ENCODE measurements at places on chromosomes 11 and 22.
A peak's percentile ranks its signal among the peaks of the same experiment; 100 is the strongest.

DNA sequence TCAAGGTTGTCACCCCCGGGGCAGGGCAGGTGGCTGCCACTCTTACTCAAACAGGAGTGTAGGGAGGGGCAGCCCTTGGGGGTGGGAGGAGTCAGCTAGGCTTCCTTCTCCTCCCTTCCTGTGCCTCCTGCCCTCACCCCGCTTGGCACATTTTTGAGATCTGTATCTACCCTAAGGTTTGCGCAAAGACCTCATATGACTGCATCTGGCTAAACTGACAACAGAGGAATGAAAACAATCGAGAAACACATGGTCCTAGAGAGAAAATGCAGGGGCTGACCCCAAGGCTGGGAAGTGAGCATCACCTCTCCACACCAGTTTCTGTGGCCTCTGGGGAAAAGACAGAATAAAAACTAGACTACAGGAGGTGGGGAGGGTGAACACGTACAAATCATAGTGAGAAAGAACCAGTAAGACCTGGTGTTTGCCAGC is 28.1 kb downstream of the IGSF9B start:
- DNase-seq, result no peak

- DNase-seq, result no peak
These were observed 255.1 kb upstream of the FAT3 start for GRCh38 chr11:91969486-91969885.

DNA sequence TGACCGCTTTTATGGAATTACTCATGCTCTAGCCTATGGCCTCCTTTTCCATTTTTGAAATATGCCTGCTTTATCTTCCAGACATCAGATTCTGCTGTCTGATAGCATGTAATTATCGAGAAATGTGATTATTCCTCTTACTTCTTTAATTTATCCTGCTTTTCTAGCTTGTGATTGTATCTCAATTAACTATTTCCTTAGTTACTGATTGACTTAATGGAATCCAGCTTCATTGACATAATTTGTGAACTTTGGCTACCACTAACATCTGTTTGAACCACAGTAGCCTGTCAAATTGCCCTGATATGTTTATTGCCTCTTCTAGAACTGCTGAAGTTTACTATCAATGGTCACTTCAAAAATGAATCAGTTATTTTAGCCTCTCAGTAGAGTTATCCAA is 25.5 kb upstream of the PDE3B start:
- DNase-seq, result no peak

GRCh38 chr22:37971475-37972434 is 12.6 kb downstream of the SOX10 start:
- no peak for DNase-seq

- no peak for DNase-seq
These were observed 441.4 kb downstream of the BUD13 start for GRCh38 chr11:116331381-116331780.

DNA sequence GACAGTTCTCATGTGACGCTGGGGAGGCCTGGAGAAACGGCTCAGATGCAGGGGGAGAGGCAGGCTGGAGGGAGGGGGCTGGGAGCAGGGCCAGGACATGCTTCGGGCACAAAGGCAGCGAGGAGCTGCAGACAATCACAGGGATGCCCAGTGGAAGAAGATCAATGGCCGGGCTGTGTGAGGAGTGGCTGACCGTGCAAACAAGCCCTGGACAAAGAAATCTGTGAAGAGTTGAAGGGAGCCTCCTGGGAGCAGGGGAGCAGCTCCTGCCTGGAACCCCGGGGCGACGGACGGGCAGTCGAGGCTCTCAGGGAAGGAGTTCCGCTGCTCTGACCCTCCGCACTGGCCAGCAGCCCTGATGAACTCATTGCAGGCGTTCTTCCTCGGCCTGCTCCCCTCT is 126.7 kb upstream of the B3GAT1 start:
- DNase-seq, result no peak

GRCh38 chr11:79046366-79046765 is 394.5 kb downstream of the TENM4 start:
- DNase-seq, result no peak

DNA sequence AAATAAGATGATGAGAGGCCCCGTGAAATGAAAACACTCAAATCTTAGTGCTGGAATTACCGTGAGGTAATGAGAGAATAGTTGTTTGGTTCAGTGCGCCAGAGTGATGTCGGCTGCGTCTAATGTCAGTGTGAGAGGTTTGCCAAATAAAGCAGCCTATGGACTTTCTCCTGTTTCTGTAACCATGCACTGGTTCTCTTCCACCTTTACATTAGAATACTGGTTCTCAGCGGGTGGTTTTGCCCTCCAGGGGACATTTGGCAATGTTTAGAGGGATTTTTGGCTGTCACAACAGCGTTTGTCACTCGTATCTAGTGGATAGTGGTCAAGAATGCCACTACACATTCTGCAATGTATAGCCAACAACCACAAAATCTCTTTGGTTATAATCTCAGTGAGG is 1.1 kb downstream of the OOSP4B start:
- no peak for DNase-seq

DNA sequence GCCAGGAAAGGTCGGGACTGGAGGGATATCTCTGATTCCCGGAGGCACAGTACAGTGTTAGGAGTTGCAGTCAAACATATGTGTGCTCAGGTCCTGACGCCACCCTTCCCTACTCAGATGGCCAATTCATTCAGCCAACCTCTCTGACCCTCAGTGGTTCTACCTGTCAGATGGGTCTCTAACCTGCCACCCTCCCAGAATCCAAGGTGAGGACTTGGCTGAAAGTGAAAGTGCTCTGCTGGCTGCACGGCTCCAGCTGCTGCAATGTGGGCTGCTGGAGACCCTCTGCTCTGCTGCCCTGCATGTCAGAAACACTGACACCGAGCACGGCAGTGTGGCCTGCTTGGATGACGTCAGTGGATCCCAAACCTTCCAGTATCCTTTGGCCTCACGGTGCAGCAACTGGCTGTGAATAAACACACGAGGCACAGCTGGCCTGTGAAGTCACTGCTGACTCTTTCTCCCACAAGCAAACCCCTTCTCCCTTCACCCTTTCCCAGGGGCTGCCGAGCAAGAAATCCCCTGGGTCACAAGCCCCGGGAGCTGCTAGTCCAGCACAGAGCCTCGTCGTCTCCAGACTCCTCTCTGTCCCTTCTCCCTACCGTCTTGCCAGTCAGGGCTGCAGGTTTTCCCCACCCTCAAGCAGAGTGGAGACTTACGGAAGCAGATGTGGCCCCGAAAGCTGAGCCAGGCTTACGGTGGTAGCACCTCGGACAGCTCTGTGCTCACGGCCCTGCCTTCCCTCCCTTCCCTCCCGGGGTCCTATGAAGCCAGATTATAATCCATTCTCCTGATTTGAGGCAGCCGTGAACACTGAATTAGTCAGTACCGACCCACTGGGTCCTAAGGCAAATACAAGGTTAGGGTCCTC is 24.3 kb downstream of the KIAA0930 start:
- no peak for DNase-seq

GRCh38 chr22:26416670-26417276 is 12.3 kb upstream of the ASPHD2 start:
- no peak for DNase-seq

- no peak for DNase-seq
These were observed 940 bp downstream of the IL18 start for GRCh38 chr11:112162761-112163546.

GRCh38 chr11:1559111-1559951 is 12.7 kb downstream of the DUSP8 start:
- DNase-seq, result peak; percentile 88

- DNase-seq, result no peak
These were observed 84.9 kb downstream of the ME3 start for GRCh38 chr11:86587264-86588193.

DNA sequence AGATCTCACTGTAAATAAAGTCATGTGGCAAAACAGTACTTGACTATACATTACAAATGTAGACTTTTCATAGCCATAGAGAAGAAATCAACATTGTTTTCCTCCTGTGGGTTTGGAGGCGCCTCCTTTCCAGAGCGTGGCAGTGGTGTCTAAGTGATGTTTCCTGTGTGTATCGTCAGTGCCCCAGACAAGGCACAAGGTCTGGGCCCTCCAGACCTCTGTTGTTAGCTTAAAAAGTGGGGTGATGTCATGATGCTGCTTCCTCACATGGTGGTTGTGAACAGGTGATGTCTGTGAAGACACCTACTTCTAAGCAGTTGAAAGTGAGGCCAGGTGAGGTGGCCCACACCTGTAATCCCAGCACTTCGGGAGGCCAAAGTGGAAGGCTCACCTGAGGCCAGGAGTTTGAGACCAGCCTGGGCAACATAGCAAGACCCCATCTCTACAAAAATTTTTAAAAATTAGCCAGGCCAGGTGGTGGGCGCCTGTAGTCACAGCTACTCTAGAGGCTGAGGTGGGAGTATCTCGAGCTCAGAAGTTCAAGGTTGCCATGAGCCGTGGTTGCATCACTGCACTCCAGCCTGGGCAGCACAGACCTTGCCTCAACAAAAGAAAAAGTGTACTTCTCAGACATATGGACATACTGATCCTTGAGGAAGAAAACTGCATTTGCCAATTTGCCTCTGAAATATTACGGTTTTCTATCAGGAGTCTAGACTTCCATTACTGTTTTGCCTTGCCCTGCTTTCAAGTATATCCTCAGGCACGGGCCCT is 15.7 kb downstream of the NUP50 start:
- no peak for DNase-seq

DNA sequence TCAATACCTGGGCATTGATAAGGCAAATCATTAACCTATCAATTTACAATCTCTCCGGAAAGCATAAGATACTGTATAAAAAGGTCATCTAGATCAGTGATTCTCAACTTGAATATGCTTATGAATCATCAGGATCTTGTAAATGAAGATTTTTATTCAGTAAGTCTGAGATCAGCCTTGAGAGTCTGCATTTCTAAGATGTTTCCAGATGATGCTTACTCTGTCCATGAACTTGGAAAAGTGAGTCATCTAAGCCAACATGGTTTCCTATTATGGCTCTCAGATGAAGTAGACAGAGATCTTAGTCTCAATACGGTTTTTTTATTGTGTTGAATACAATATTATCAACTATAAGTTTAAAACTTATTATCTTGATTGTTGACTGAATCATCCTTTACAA is 226.4 kb upstream of the KIRREL3 start:
- no peak for DNase-seq

DNA sequence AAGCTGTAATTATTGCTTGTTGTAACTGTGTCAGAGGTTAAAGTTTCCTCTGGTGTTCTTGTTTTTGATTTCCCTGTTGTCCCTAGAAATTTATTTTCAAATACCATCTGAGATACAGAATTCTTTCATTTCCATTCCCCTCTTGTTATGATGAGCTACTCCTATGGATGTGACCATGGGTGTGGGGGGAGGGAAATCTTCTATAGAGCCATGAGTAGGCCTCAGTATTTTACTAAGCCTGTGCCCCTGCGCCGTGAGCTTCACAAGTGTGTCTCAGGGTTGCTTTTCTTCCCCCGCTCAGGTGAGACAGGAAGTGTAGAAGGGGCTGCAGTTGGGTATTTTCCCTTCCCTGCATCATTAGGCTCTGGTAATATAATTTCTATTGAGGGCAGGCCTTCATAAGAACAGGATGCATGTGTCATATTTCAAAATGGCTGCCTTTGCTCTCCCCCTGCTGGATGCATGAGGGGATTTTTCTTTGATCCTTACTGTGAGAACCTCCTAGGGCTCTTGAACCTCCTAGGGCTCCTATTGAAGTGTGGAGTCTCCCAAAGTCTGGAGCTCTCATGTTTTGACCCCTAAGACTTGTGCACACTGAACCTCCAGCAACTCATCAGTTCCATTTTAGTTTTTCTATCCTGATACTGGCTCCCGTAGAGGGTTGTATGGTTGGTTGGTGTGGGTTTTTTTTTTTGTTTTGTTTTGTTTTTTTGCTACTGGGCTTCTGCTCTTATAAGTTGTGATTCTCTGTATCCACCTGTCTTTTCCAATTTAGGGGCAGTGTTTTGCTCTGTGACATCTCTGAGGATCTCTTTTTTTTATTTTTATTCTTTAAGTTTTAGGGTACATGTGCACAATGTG is 658.2 kb downstream of the NTM start:
- no peak for DNase-seq

DNA sequence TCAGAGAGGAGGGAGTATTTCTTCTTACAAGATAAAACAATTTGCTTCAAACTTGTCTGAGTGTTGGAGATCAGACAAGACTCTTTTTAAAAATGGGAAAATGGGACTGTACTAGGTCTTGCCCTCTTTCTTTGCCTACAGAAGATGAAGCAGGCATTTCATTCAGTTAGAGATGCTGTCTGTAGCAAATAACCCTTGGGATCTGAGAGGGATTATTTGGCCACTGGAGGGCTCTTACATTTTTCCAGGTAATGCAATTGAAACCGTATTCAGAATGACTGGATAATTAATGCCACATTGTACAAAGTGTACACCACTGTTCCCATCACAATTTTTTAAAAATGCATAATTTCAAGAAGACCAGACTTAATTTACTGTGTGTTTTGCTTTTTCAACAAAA is 258.5 kb upstream of the KIRREL3 start:
- no peak for DNase-seq

- DNase-seq, result no peak
These were observed 16.5 kb downstream of the NAV2 start for GRCh38 chr11:19729141-19729540.

DNA sequence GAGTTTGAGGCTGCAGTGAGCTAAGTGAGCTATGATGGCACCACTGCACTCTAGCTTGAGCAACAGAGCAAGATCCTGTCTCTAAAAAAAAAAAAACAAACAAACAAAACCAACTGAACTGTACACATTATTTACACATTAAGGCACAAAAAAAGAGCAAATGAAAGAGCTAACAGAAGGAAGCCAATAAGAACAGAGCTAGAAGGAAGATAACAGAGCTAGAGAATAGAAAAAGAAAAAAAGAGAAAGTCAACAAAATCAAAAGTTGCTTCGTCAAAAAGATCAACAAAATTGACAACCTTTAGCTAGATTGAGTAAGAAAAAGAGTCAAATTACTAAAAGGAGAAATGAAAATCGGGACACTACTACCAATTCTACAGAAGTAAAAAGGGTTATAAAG is 25.0 kb downstream of the GUCD1 start:
- no peak for DNase-seq

GRCh38 chr11:96038046-96038445 is 114.1 kb upstream of the MTMR2 start:
- DNase-seq, result no peak

GRCh38 chr11:128904656-128905344 is 13.6 kb downstream of the KCNJ5 start:
- DNase-seq, result no peak

DNA sequence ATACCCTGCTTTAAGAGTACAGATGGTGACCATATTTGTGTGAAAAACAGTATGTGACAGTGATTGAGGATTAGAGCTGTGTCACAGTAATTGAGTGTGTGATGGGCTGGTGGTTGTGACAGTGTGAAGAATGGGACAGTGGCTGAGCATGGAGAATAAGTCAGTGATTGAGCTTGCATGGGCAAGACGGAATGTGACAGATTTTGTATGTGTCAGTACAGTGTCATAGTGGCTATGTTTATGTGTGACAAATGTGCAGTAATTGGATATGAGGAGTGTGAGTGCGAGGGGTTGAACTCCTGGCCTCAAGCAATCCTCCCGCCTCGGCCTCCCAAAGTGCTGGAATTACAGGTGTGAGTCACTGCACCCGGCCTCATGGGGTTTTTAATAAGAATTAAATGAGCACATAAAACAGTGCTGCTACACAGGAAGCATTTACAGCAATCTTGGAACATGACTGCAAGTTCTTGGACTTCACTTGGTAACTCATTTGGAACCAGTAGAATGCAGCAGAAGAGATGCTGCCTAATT is 583 bp upstream of the RRAS2 start:
- DNase-seq, result no peak

Measured in C1 segment of cervical spinal cord (tissue), 14 donors.